ENCODE measurements at places on chromosomes 12 and 14. TPM values are rescaled to one million over a fixed set of nuclear protein-coding genes. Genes with fewer than 3 reads are reported as not detected.

Gene HOXC5
- not detected for total RNA-seq

Gene RDH16
- 0.19 TPM for total RNA-seq

Gene RASSF8
- total RNA-seq, result 33.7 TPM

- DNase-seq, result no peak
These were observed 11.0 kb upstream of the PLEKHG3 start for GRCh38 chr14:64692986-64693809.

- DNase-seq, result no peak
These were observed 100.4 kb downstream of the TTC6 start for GRCh38 chr14:37695866-37696265.

All from left ventricle myocardium inferior (tissue), 1 donor.